ENCODE measurements at places on chromosomes 12 and 14. TPM values are rescaled to one million over a fixed set of nuclear protein-coding genes. Genes with fewer than 3 reads are reported as not detected.

GRCh38 chr14:53956427-53957201 lies at the start of gene BMP4:
Gene BMP4 (minus strand): TSS chr14:53956825. CDS start chr14:53952222, 4,603 bp downstream.
- peak; percentile 90 for DNase-seq

DNA sequence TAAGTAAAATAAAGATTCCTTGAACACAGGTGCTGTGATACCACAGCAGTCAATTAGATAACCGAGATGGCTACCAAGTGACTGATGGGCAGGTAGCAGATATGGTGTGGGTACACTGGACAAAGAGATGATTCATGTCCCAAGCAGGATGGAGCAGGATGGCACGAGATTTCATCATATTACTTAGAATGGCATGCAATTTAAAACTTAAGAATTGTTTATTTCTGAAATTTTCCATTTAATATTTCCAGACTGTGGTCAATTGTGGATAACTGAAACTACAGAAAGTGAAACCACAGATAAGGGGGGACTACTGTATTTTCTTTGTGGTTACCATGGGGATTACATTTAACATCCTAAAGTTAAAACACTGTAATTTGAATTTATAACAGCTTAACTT lies 7.5 kb upstream of the ZFP36L1 start:
- no peak for DNase-seq

PIP4K2C gene
- polyA plus RNA-seq = 11.8 TPM

DBX2 gene
- polyA plus RNA-seq = 0.21 TPM
